ENCODE measurements at places on chromosomes 5 and 9. TPM values are rescaled to one million over a fixed set of nuclear protein-coding genes. Genes with fewer than 3 reads are reported as not detected.

The SV2C gene
- total RNA-seq: 34.4 TPM

The ABHD17B gene
- total RNA-seq: 75.0 TPM

The GPR150 gene
- 0.23 TPM for total RNA-seq

The FCN2 gene
- total RNA-seq: not detected

The HTR4 gene
- 5.5 TPM for total RNA-seq

The RABGAP1 gene
- 113 TPM for total RNA-seq

The PITX1 gene
- total RNA-seq: not detected

The PPP3R2 gene
- total RNA-seq: 0.92 TPM

The FER gene
- 72.4 TPM for total RNA-seq

The ALDH7A1 gene
- total RNA-seq: 64.8 TPM

The PARP8 gene
- total RNA-seq: 56.3 TPM

The DENND1A gene
- 21.2 TPM for total RNA-seq

The PCDHB9 gene
- total RNA-seq: 9.2 TPM

The SRP19 gene
- total RNA-seq: 37.8 TPM

The ELOVL7 gene
- 6.9 TPM for total RNA-seq

The GRM6 gene
- 0.23 TPM for total RNA-seq

The ZNF883 gene
- 29.1 TPM for total RNA-seq

The MZB1 gene
- not detected for total RNA-seq

The PCDHA6 gene
- total RNA-seq: 26.3 TPM

Measured in diencephalon (tissue), 1 donor.